ENCODE measurements at places on chromosomes 6 and 20.
A peak's percentile ranks its signal among the peaks of the same experiment; 100 is the strongest.

GRCh38 chr6:119476554-119476953 lies 127.0 kb upstream of the MAN1A1 start:
- DNase-seq = no peak

- no peak for DNase-seq
Observed at GRCh38 chr6:39420300-39421265, 98.1 kb upstream of the KCNK16 start.

- DNase-seq = no peak
Observed at GRCh38 chr20:21796059-21796458, 90.6 kb downstream of the PAX1 start.

GRCh38 chr6:35426074-35426473 lies 26.1 kb upstream of the FANCE start:
- DNase-seq = no peak

GRCh38 chr20:58131551-58132142 lies 96.8 kb downstream of the ANKRD60 start:
- DNase-seq = no peak

DNA sequence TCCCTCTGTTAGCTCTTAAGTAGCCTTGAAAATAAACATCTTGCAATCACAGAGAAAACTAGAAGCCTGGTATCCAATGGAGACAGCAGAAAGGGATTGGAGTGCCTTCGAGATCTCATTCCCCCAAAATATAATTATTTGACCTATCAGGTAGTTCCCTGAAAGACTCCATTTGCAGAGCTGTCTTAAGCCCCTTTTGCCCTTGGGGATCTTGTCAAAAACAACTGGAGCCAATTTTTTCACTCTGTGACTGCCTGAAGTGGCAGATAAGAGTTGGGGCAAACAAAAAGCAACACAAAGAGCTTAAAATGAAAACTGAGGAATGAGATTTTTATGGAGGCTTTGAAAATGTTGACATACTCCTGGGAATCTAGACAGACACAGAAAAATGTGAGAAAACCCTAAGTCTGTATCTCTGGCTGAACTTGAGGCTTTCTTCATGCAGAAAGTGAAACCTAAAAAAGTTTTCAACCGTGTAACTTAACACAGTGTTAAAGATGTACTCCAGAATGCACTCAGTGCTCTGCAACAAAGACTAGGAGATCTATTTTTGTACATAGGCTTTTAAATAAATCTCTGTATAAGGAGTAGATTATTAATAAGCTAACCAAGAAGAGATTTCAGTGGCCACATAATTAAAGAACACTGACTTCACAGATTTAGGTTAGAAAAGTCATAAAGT lies 971.1 kb upstream of the MAN1A1 start:
- no peak for DNase-seq

GRCh38 chr20:59015411-59015810 lies 3.8 kb upstream of the TUBB1 start:
- no peak for DNase-seq

DNA sequence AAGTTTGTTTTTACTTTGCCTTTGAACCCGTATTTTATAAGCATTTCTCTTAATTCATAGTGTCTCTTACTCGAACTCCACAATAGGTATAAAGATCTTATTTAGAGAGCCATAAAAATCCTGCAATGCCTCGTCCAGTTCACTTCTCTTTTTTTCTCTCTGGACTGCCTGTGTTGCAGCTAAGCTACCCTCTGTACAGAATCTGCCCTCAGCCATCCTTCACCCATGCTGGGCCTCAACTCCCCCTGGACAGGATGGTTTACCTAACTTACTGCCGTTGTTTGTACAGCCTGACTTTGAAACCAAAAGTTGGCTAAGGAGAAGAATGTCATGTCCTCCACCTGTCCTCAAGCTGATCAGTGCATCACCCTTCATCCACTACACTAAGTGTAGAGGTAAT lies 10.4 kb downstream of the QRSL1 start:
- no peak for DNase-seq

GRCh38 chr6:151869787-151870186 lies 62.3 kb downstream of the ESR1 start:
- DNase-seq = no peak

DNA sequence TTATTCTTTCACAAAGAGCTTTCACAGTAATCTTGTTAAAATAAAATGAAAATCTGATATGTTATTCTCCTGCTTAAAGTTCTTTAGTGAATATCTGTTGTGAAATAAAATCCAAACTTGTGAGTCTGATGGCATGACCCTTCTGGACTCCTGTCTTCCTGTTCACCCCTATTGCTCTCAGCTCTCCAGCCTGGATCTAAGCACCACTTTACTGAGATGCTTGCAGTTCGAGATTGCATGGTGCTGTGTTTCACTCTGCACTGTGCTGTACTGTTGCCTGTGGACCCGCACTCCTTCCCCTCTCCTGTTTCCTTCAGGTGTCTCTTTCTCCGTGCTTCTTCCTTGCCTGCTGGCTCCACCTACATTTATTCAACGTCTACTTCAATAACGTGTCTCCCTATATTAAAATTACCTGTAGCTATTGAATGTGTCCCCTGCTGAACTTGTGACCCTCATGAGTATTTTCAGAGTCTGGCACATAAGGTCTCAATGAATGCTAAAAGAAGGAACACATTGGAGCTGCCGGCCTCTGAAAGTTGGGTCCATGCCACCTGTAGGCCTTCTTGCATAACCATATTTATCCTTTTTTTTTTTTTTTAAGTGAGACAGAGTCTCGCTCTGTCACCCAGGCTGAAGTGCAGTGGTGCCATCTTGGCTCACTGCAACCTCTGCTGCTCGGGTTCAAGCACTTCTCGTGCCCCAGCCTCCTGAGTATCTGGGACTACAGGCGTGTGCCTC lies 100.1 kb downstream of the ARID1B start:
- no peak for DNase-seq

DNA sequence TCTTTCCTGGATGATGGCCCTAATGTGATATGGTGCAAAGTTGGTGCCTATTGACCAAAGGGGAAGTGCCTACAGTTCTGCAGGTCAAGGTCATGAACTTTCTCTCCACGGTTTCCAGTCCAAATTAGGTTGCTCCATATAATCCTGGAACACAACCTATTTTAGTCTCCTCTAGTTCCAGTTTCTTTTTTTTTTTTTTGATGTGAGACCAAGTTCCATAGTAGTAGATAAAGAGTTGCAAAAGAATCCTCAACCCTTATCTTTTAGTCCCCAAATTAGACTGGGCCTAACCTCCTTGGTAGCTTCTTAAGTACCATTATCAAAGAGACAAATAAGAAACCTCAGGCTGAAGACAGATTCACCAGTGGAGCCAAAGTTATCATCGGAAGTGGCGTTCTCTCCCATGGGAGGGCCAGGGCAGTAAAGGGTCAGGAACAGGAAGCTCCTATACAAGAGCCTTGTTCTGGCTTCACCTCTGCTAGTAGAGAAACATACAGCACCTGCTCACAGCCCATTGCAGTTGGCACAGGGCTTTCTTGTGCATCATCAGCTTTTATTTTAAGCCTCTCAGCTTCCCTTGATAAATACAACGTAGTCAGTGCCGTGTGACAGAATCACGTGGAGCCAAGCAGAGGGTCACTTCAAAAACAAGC lies 132.2 kb upstream of the RREB1 start:
- DNase-seq = no peak

GRCh38 chr6:166950443-166950821 lies 5.9 kb downstream of the RNASET2 start:
- no peak for DNase-seq

- DNase-seq = no peak
Observed at GRCh38 chr20:5357946-5358345, 41.2 kb upstream of the PROKR2 start.

GRCh38 chr20:51275826-51276225 lies 252.9 kb upstream of the KCNG1 start:
- no peak for DNase-seq

GRCh38 chr6:149347067-149347466 lies 29.6 kb downstream of the TAB2 start:
- DNase-seq = no peak

DNA sequence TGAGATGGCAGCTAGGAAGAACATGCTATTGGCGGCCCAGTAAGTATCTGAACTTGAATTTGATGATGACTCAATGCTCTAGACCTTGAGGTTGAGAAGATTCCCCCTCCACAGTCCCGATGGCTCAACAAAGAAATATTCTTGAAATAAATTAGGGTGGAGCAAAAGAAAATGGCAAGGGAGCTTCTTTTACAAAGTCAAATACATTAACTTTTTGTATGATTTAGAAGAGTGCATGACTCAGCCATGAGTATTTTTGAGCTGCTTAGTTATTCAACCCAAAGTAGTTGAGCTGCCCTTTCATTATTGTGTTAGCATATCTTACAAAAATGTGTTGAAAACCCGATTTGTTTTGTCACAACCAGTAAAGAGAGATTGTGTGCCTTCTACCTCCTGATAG lies 7.6 kb downstream of the TFAP2C start:
- DNase-seq = no peak

GRCh38 chr20:15563836-15564235 lies 1009.4 kb downstream of the KIF16B start:
- DNase-seq = no peak

DNA sequence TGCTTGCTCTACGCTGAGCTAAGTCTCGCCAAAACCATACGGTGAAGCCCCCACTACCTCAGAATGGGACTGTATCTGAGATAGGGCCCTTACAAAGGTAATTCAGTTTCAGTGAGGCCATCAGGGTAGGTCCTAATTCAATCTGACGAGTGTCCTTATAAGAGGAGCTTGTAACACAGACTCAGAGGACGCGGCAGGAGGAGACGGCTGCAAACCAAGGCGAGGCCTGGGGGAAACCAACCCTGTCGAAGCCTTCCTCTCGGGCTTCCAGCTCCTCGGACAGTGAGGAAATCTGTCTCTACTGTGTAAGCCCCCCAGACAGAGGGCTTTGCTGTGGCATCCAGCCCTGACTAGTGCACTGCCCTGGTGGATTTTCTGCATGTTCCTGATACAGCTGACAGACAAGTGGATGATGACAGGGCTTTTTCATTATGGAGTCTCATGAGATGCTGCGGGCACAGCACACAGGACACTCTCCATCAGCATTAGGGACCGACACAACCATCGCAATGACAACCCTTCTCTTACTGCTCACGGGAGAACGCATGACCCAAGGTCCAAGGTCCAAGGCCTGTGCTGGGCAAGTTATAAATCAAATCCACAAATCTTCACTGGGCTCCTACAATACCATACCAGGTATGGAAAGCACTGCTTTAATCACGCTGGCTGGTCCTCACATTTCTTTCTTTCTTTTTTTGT lies 48.2 kb downstream of the SSR1 start:
- DNase-seq = no peak

- no peak for DNase-seq
Observed at GRCh38 chr6:22071270-22072041, 225.4 kb downstream of the PRL start.

- DNase-seq = peak; percentile 76
Observed at GRCh38 chr20:50146732-50147662, 6.5 kb downstream of the PEDS1 start.

DNA sequence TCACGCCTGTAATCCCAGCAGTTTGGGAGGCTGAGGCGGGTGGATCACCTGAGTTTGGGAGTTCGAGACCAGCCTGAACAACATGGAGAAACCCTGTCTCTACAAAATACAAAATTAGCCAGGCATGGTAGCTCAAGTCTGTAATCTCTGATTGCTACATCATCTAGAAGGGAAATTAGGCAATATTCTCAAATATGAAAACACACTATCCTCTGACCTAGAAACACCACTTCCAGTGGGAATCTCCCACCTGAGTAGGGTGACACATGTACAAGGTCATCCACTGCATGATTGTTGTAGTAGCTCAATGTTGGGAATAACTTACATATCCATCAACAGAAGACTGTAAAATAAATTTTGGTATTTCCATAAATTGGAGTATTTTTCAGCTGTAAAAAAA lies 19.1 kb upstream of the SIRPD start:
- DNase-seq = no peak

GRCh38 chr20:52142757-52143156 lies 48.8 kb downstream of the ZFP64 start:
- no peak for DNase-seq

GRCh38 chr20:37503256-37503927 lies 17.7 kb upstream of the NNAT start:
- DNase-seq = no peak

DNA sequence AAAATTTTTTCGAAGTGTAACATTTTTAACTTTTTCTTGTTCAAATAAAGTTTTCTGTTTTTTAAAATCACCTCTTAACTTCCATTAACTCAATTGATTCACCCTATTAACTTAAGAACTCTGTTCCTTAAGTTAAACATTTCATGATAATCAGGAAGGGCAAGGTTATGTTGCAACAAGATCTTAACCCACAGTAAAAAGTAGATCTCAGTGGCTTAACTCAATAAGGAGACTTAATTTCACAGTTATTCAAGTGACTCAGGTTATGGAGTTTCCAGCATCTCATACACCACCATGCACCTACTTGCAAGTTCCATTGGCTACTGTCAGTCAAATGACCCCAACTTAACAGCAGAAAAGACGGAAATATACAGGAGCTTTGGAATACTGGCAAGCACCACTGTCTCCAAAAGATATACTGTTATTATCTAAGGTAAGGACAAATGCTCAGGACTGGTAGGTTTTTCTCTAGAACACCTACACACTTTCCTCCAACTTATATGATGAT lies 11.2 kb downstream of the HLA-DQB1 start:
- DNase-seq = no peak

GRCh38 chr6:44739181-44739580 lies 351.7 kb downstream of the CDC5L start:
- DNase-seq = no peak

GRCh38 chr6:152046118-152046517 lies 238.6 kb downstream of the ESR1 start:
- no peak for DNase-seq

DNA sequence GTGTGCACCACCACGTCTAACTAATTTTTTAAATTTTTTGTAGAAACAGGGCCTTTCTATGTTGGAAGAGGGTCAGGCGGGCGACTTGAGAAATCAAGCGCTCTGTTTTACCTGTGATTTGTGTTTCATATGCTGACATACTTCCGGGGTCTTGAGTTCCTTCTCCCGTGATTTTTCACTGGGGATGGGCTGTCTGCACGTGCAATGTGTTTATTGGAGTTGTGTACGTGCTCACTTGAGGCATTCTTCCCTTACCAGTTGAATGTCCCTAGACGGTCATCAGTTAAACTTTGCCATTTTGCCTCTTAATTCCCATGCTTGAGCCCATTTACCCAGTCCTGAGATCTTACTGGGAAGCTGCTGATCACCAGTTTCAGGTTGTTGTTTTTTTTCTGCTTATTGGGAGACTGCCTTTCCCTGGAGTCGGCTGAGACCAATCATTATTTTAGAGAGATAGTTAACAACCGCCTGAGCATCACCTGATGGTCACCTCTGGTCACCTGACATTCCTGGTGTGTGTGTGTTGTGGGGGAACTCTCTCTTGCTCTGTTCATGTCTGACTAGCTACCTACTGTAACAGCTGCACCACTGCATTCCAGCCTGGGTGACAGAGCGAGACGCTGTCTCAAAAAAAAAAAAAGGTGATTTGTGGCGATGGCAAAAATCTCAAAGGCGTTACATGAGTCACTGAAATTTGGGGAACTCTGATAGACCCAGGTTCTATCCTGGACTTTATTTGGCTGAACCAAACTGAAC lies 34.8 kb upstream of the NCOA3 start:
- no peak for DNase-seq

All from activated CD8-positive, alpha-beta memory T cell treated with anti-CD3 and anti-CD28 coated beads for 4 hours (primary cell).